ENCODE measurements at places on chromosomes 5 and 9.
A peak's percentile ranks its signal among the peaks of the same experiment; 100 is the strongest.

DNA sequence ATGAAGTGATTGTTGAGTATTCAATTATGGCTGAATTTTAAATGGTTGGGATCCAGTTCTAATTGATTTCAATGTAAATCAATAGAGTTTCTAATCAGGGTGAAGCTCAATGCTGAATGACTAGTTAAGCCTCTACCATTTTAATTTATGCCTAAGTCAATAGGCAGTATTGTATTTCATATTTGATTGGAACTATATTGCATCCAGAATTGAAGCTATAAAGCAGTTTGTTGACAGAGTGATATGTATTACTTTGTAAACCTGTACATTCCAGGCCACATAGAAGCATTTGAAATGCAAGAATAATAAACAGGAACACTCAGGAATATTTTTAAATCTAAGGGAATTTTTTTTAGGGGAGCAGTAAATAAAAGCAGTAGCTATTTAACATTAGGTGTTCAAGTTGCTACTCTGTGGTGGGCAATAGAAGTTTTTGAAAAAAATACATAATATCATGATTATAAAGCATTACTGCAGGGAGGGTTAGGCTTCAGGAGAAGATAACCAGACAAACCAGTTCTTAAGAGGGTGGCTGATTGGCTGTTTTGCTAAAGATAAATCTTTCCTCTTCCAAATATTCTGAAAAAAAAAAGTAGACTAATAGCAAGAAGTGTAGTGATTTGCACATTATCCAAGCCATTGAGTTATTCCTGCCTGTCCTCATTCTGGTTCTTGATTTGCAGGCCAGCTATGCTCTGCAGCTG is 492.0 kb upstream of the MEF2C start:
- no peak for DNase-seq

- no peak for DNase-seq
Observed at GRCh38 chr9:128919402-128920089, 1.2 kb upstream of the PHYHD1 start.

DNA sequence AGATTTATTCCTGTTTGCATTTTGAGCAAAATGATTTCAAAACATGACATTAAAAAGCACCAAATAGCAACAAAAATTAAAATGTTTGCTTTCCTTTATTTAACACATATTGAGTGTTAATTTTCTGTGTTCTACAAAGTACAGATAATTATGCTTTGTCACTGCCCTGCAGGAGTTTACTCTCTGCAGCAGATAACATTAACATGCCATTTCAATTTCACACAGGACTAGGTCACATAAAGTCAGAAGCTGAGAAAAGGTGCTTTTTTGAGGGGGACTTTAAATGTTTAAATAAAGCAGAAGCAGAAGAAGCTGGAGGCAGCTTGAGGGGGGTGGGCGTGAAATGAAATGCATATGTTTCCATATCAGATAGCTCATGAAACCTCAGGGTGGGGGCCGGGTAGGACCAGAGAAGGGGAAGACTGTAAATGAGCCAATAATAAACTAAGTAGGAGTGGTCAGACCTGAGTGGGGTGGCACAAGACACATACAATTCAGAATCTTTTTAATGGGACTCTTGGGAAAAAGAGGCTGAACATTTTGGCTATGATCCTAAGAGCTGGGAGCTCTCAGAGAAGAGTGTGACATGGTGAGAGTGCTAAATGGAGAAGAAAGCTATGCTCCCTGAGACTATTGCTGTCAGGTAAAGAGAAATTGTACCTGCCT is 387.5 kb downstream of the FAM170A start:
- no peak for DNase-seq

DNA sequence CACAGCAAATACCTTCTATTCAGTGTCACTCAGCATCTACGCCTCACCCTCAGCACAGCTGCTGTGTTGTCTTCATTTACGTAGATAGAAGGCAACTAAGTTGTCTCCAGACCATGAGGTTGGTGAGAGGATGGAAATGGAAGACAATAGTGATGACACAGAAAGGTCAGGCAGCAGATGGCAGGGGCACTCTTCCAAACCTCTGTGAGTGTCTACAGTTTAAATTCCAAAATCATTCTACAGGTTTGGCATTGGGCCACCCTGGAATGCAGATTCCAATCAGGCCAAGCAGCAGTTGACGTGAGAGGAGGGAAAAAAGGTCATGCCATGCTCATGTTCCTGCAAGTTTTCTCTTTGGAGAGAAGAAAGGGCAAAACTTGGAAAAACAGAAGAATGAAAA is 68.7 kb upstream of the ADAMTSL1 start:
- no peak for DNase-seq

GRCh38 chr5:100889165-100889743 is 13.8 kb downstream of the ST8SIA4 start:
- DNase-seq: peak; percentile 67

DNA sequence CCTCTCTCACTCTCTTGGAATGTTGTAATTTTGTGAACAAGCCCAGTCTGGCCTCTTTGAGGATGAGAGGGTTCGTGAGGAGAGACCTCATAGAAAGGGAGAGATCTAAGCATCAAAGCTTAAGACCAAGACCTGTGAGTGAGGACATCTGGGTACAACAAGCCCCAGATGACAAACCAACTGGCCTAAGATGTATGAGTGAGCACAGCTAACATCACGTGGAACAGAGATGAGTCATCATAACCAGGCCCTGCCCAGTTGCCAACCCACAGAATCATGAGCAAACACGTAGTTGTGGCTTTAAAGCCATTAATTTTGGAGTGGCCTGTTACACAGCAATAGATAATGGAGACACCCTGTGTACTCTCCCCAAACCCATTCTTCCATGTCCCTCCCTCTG is 439.1 kb upstream of the KIF2A start:
- peak; percentile 1 for DNase-seq

DNA sequence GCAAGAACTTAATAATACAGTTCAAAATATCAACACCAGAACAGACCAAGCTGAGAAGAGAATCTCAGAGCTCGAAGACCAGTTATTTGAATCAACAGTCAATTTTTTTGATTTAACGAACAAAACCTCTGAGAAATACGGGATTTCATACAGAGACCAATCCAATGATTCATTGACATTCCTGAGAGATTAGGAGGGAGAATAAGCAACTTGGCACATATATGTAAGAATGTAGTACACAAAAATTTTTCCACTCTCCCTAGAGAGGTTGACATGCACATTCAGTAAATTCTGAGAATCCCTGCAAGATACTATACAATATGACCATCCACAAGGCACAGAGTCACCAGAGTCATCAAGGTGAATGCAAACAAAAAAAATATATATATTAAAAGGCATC is 1577.3 kb upstream of the C9orf72 start:
- DNase-seq: no peak

GRCh38 chr5:109161914-109162683 is 247.7 kb downstream of the PJA2 start:
- DNase-seq: no peak

DNA sequence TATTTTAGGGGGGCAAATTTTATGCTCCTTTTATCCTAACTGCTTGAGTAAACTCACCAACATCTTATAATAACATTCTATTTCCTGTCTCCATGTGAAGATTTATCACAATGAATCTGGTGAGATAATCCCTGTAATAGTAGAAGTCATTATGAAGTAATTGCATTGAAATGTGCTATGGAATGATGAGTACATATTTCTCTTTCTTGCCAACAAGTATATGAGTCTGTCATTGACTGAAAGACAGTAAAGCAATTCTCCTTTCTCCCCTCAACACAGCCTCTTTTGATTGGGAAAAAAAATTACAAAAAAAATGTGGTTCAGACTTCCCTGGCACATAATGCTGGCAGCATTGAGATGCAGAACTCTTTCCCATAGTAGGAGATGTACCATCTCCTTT is 459.2 kb upstream of the RGMB start:
- no peak for DNase-seq

DNA sequence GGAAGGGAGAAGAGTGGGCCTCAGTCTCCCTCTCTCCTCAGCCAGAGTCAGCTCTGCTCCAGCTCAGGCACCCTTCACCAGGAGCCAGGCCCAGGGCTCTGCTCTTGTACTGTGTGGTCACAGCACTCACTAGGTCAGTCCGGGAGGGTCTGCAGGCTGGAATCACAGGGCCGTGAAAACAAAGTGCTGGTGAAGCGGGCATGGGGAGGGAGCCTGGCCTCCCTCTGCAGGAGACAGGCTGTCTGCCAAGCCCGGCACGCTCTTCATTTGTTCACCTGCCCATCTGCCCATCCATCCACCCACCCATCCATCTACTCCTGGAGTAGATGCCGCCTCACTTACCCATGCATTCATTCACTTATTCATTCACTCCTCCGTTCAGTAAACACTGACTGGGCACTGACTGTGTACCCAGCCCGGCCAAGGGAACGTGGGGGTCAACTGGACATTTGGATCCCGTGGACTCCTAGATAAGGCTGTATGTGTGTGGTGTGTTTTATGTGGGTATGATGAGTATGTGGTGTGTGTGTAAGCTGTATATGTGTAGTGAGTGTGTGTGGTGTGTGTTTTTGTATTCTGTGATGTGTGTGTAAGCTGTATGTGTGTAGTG is 3.6 kb downstream of the SPAAR start:
- no peak for DNase-seq

- DNase-seq: peak; percentile 34
Observed at GRCh38 chr5:81021951-81022687, 62.0 kb downstream of the RASGRF2 start.

DNA sequence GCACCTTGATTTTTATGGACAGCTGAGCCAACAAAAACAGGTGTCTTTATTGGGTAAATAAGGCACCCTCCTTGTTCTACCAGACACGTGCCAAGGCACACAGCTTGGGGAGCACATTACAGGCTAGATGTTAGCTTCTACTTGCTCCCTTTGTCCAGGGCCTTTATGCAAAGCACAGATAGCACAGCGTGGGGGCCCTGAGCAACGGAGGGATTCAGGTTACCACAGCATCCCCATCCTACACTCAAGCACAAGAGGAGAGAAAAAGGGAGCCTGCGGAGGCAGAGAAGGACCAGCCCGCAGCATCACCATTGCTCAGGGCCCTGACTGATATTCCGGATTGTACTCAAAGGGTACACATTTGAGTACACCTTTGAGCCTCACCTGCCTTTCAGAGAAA is 181.7 kb upstream of the KIF2A start:
- DNase-seq: no peak

DNA sequence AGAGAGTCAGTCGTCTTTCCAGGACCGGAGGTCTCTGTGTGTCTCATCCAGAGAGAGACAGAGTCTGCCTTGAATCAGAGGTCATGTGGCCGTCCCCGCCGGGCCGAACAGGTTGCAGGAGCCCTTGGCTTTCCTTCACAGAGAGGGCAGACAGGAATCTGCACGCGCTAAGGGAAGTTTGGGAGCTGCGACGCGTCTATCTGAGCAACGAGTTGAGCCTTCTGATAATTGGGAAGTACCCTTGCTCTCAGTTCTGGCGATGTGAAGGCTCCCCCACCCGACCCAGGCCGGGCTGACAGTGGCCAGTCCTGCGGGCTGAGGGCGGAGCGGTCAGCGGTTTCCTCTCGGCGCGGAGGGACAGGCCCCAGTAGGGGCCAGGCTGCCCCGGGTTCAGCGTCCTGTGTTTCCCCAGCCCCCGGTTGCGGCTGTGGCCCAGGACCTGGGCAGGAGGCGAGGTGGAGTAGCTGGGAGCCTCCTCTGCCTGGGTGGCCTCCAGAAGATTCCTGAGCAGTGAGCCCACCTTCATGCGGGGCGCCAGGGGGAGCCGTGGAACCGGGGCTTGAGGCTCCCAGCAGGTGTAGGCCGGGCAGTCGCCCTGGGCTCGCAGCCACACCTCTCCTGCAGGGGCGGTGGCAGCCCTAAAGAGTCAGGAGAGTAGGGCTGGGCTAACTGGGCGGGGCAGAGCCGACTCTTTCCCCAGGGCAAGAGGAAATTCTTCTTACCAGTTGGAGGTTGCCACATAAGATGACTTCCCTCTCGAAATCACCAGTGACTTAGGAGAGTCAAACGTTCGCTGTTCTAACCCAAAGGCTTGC is 13.9 kb downstream of the NR2F1 start:
- no peak for DNase-seq

GRCh38 chr9:90555351-90556057 is 87.1 kb downstream of the DIRAS2 start:
- DNase-seq: no peak

GRCh38 chr9:94754976-94755475 is 28.5 kb downstream of the AOPEP start:
- DNase-seq: no peak

GRCh38 chr9:113564498-113565237 is 101.1 kb downstream of the RGS3 start:
- no peak for DNase-seq

- DNase-seq: no peak
Observed at GRCh38 chr5:51487952-51488351, 104.7 kb downstream of the ISL1 start.

DNA sequence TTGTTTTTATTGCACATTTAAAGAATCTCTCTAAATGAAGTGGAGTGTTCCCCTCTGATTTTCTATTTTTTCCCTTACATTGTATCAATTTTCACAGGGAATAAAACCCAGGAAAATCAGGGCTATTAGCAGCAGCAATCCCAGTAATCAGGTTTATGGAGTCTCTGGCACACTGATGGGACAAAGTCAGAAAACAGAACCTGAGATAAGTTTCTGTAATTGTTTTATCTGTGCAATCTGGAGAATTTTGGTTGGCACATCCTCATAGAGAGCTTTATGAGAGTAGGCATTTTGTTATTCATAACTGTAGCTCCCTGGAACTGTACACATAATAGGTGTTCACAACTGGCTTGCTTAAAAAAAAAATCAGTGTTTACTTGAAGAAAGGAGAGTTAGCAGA is 96.9 kb upstream of the IL6ST start:
- DNase-seq: no peak

DNA sequence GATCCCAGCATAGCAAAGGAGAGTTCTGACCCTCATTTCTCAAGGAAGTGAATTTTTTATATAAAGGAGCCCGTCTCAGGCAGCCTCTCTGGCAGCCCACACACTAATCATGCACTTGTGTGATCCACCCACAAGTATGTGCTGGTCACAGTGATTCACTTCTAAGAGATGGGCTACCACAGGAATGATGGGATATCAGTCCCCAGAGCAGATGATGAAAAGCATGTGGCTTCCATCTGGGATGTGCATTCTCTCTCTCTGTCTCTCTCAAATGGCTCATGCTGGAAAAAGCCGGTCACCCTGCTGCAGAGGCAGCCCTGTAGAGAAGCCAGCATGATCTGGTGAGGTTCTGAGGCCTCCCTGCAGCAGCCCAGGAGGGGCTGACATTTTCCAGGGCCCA is 74.2 kb upstream of the ADCY2 start:
- no peak for DNase-seq

DNA sequence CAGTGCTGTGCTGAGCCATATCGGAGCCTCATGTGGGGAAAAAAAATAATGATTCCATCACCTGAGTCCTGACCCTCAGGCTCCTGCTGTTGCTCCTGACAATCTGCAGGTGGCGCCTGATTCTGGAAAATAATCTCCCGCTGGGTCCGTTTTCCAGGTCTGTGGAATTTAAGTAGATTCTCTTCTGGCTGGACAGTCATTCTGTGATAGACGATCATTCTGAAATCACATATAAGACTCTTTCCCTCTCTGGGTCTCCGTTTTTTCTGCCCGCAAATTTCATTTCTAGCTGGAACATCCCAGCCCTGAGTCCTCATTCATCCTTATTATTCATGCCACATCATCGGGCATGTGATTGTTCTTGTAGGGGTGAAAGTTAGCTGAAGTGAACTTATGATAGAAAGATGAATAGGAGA is 22.1 kb upstream of the STXBP1 start:
- DNase-seq: no peak
